Lung microvascular endothelial cell (primary cell): ENCODE measurements at places on chromosomes 12 and 14.

DNA sequence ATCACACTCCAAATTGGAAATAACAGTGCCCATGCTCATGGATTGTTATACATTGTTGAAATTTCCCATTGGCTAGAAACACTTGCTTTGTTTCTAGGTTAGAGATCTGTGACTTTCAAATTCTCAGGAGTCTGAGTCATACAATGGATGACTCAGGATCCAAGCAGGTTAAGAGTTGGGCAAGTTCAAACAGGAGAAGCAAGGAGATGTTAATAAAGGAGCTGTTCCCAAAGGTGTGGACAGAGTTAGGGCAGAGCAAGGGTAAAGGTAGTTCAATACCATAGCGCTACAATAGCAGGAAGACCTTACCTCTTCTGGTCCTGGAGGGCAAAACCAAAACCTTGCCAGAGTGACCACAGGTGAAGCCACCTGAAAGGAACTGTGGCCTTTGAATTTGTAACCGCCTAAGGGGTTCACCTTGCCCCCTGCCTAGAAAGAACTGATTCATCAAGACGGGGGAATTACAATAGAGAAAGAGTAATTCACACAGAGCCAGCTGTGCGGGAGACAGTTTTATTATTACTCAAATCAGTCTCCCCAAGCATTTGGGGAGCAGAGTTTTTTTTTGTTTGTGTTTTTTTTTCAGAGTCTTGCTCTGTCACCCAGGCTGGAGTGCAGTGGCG lies 4.2 kb upstream of the AMN1 start:
- peak; percentile 93 for DNase-seq

DNA sequence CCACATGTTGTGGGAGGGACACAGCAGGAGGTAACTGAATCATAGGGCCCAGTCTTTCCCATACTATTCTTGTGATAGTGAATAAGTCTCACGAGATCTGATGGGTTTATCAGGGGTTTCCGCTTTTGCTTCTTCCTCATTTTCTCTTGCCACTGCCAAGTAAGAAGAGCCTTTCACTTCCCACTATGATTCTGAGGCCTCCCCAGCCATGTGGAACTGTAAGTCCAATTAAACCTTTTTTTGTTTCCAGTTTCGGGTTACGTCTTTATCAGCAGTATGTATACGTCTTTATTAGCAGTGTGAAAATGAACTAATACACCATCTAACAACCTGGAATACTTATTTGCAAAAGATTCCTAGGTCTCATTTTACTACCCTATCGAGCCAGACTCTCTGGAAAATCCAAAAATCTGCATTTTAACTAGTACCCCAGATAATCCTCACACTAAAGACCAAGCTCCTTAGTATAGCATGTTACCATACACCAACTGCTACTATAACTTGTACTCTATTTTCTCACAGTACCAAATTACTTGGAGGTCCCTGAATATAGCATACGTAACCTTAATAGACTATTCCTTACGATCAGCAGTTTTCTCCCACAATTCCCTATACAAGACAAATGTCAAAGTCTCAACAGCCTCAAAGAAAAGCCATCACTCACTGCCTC lies 11.5 kb downstream of the GTF2A1 start:
- no peak for DNase-seq

DNA sequence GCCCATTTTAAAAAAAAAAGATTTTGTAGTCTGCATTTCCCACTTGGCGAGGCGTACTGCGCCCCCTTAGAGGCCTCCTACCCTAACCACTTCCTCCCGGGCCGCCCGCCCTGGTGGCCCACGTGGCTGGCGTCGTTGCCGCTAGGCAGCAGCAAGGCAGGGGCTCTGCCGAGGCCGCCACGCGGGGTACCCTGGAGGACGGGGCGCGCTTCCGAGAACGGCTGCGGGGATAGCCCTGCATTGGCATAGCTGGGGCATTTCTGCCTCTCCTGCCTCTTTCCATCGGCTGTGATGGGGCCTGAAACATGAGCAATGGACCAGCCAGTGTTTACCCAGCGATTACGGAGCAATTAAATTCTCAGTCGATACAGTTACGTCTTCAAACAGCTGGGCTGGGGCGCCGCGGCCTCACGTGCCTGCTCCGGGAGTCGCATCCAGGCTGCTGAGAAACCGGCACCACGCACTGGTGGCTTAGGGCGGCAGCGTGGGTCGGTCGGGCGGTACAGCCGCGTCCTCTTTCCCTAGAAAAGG lies 38.0 kb downstream of the IQSEC3 start:
- DNase-seq, result no peak

GRCh38 chr14:33184587-33184986 lies 245.9 kb downstream of the NPAS3 start:
- peak; percentile 14 for DNase-seq

DNA sequence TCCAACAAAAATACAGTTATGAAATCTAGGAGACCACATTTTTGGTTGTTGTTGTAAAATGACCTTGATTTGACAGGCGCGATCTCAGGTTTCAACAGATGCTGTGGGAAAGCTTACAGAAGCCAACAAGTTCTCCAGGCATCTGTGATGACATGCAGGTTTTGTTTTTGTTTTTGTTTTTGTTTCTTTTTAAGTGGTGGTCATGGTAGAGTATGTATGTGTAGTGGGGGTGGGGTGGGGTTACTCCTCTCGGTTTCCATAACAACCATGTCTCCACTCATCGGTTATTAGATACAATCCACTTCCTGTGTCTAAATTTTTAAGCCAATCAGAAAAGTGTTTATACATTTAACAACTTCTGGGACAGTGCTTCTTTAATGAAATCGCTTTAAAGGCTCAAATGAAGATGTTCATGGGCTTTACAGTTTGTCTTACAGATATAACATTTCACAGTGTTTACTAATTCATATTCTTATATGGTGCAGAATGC lies 199.9 kb upstream of the FOXN3 start:
- DNase-seq, result peak; percentile 49

DNA sequence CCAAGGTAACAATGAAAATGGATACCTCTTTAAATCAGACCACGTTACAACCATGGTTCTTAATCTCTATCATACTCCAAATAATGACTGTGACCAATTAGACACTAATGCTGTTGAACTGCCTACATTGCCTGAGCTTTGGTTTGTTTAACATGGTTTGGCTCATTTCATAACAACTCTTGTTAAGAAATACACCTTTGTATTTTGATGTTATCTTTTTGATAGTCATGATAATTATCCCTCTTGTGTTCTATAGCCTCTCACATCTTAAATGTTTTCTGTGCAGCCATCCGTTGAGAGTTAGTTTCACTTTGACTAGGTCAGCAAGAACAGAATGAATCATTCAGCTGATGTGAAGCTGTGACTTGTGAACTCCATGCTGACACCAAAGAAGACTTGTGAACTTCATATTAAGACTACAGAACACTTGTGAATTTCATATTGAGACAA lies 75.5 kb upstream of the RERGL start:
- peak; percentile 13 for DNase-seq

DNA sequence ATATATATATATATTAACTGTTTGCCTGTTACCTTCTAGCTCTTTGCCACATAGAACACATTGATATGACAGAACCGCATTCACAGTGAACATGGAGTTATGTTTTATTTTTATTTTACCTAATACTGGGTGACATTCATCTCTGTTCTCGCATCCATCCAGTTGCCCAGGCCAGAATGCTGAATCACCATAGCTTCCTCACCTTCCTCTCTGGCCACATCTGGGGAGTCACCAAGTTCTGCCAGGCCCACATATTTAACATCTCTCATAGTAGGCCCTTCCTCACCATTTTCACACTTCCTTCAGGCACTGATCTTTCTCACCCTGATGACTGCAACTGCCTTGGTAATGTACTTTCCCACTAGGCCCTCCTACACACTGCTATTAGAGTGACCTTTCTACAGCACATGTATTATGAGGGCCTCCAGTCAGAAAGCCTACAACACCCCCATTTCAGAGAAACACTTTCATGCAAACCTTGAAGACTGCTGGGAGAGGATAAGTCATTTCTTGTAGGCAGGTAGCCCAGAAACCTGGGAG lies 106.8 kb downstream of the LGR5 start:
- DNase-seq, result no peak

- DNase-seq, result no peak
Measured at GRCh38 chr12:74722709-74723108, 185.1 kb downstream of the ATXN7L3B start.

DNA sequence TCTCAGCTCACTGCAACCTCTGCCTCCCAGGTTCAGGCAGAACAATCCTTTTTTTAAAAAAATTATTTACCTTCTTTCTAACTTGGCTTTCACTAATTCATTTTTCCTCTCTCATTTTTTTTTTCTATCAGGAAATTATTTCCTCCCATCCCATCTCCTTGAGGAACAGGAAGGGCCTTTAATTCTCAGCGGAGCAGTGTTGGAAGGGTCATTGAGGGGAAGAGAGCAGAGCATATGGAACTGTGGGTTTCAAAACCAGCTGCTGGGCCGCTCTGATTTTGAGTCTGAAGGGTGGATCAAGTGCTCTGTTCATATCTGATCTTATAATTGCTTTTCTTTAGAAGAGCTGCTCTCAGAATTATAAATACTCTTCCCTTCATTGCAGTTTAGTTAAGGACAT lies 29.0 kb downstream of the NUBPL start:
- DNase-seq, result no peak

DNA sequence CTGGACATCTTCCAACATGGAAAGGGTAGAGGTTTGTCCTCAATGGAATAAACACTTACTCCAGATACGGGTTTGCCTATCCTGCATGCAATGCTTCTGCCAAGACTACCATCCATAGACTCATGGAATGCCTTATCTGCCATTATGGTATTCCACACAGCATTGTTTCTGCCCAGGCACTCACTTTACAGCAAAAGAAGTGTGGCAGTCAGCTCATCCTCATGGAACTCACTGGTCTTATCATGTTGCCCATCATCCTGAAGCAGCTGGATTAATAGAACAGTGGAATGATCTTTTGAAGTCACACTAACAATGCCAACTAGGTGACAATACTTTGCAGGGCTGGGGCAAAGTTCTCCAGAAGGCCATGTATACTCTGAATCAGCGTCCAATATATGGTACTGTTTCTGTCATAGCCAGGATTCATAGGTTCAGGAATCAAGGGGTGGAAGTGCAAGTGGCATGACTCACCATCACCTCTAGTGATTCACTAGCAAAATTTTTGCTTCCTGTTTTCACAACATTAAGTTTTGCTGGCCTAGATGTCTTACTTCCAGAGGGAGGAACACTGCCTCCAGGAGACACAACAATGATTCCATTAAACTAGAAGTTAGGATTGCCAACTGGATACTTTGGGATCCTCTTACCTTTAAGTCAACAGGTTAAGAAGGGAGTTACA lies 140.4 kb downstream of the SLC35F4 start:
- peak; percentile 44 for DNase-seq

DNA sequence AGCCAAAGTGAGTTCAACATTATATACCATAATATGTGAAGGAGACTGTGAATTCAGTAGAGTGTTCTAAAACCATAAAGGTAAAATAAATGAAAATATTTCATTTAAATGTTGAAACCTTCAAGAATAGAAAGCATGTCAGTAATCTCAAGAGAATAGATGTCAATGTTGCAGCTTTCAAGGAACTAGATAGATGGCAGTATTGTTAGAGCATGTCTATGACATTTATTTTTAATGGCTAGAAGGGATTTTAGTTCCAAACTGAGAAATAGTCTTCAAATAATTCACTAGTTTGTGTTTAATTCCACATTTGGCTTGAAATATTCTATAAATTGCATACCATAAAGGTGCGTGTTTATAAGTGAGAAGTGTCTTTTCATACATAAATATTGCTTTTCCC lies 326.5 kb downstream of the FLRT2 start:
- DNase-seq, result no peak

- DNase-seq, result no peak
Measured at GRCh38 chr12:19177754-19178153, 48.2 kb downstream of the PLEKHA5 start.

GRCh38 chr12:100267603-100268281 lies 765 bp downstream of the SCYL2 start:
- peak; percentile 47 for DNase-seq

- DNase-seq, result no peak
Measured at GRCh38 chr14:88075269-88075981, 70.5 kb downstream of the GPR65 start.

DNA sequence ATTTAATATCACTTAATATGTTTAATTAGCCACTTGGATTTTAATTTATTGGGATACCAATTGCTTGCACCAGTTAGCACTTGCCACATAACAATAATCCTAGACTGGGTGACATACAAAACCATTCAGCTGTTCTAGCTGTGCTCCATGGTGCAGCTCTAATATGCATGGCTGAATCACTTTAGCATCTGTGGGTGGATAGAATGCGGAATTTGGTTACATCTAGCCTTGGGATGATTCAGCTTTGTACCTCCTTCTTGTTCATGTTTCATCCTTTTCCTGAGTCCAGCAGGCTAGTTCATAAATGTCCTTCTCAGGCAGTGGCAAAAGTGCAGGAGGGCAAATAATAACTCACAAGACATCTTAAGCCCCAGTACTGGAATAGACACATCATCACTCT lies 1263.0 kb downstream of the LRFN5 start:
- no peak for DNase-seq

DNA sequence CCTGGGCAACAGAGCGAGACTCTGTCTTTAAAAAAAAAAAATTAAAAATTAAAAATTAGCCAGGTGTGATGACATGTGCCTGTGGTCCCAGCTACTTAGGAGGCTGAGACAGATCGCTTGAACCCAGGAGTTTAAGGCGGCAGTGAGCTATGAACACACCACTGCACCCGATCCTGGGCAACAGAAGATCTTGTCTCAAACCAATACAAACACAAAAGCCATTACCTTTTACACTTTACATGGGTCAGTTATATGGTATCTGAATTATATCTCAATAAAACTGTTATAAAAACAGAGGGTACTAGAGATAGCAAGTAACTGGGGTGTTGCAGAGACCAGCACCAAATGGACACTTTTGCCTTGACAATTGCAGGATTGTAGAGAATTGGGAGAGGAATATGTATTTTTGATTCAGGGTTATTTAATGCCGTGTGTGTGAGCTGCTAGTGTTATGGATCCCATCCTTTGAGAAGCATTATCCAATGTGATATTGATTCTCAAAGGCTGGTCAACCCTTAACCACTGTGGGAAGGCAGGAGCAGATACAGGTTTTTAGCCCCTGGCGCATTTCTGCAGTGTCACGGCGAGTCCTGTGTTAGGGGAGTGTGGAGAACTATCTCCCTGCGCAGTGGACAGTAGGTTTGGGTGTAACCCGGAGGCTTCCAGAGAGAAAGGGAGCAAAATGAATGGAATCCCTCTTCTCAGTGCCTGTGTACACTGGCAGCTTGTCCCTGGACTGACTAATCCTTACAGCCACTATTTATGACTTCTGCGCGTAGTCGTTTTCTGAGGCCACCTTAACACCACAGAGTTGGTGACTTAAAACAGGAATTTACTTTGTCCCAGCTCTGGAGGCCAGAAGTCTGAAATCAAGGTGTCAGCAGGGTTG lies 4.3 kb downstream of the PSMD9 start:
- DNase-seq, result no peak
